Natural killer cell treated with Interleukin-12 subunit alpha and Interleukin-12 subunit beta and Interleukin-15 and Interleukin-18, amount 100 ng/mL, for 72 hours (primary cell): ENCODE measurements at places on chromosomes 4 and X. TPM values are rescaled to one million over a fixed set of nuclear protein-coding genes. Genes with fewer than 3 reads are reported as not detected.

Gene IL21
- total RNA-seq = 1.7 TPM

DNA sequence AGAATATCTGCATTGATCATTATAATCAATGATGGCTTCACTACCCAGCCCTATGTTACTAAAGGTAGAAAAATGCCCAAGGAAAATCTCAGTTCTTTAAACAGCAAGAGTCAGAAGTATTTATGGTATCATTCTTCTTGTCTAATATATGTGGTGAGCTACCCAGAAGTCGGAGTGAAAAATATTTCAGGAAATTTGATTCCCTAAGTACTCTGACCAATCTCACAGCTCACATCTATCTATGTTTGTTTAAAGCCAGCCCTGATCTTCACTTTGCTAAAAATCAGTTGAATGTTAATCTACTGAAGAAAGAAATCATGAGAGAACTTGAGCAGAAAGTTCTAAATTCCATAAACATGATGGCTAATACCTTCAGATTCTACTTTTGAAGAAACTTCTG, 522.9 kb upstream of the SLIT2 start:
- peaks cover 5% of the 10 kb centered on the region for H3K4me1 ChIP-seq
- H3K27me3 ChIP-seq = no peaks in the 10 kb centered on the region
- H3K27ac ChIP-seq = no peak overlapping the region
- DNase-seq = no peak
- no peaks in the 10 kb centered on the region for H3K36me3 ChIP-seq

- H3K4me3 ChIP-seq = no peak overlapping the region
- no peaks in the 10 kb centered on the region for H3K36me3 ChIP-seq
- H3K4me1 ChIP-seq = no peaks in the 10 kb centered on the region
- no peaks in the 10 kb centered on the region for H3K27me3 ChIP-seq
These were observed 169.3 kb downstream of the PPARGC1A start for GRCh38 chr4:23720556-23720955.

Gene DMP1
- total RNA-seq = not detected

Gene MAGIX
- total RNA-seq = 1.3 TPM

Gene SHISA3
- total RNA-seq = 0.14 TPM
